Naive thymus-derived CD8-positive, alpha-beta T cell (primary cell): ENCODE measurements at places on chromosomes 2 and 18.

DNA sequence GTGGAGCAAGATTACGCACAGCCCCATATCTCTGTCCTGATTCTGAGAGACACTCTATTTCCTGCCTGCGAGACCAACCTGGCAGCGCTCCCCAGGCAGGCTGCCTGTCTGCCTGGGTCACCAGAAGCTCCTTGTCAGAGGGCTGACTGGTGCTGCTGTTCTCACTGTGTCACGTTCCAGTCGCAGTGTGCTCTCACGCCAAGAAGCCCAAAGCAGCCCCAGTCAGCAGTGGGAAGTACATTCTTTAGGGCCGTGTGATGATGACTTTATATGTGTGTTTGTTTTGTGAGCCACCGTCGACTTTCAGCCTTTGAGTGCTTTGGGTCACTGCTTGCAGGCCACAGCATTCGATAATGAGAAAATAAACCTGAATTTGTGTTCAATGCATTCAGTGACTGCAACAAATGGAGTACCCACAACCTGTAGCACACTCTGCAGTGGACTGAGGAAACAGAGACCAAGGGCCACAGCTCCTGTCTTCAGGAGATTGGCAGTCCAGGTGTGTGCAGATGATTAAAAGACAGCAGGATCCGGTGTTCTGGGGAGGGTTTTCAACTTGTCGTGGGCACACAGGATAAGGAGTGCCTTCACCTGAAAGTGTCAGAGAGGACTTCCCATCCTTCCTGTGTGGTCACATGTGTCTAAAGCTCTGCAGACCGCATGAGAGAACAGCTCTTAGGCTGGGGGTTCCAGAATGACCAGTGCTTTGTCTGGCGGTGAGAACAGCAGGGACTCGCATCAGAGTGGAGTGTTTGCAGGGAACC, 4.8 kb downstream of the TNFRSF11A start:
- DNase-seq, result no peak

- DNase-seq, result no peak
Observed at GRCh38 chr2:137952586-137953129, 11.6 kb upstream of the HNMT start.

- no peak for DNase-seq
Observed at GRCh38 chr2:201978986-201979385, 54.7 kb upstream of the FZD7 start.

GRCh38 chr18:46622999-46623398, 34.0 kb downstream of the LOXHD1 start:
- DNase-seq, result no peak

- DNase-seq, result no peak
Observed at GRCh38 chr2:232476791-232477190, 10.8 kb downstream of the ECEL1 start.

- DNase-seq, result no peak
Observed at GRCh38 chr18:49565612-49566011, 3.8 kb downstream of the LIPG start.

GRCh38 chr2:101205521-101206479, 46.9 kb upstream of the CNOT11 start:
- DNase-seq, result peak; percentile 59

DNA sequence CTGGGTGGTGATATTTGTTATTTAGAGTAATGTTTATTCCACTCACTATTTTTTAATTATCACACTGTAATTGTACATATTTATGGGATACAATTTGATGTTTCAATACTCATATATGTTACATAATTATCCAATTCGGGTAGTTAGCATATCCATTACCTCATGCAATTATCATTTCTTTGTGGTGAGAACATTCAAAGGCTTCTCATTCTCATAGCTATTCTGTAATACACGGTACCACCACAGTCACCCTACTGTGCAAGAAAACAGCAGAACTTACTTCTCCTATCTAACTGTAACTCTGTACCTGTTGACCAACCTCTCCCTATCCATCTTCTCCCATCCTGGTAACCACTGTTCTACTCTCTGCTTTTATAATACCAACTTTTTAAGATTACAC, 4.6 kb downstream of the TBC1D8 start:
- no peak for DNase-seq

GRCh38 chr2:148719941-148720436, 75.4 kb downstream of the EPC2 start:
- DNase-seq, result no peak

GRCh38 chr18:5574843-5575242, 31.0 kb upstream of the EPB41L3 start:
- no peak for DNase-seq

- no peak for DNase-seq
Observed at GRCh38 chr18:3411854-3412268, 38.1 kb upstream of the TGIF1 start.
